Hepatocyte (in vitro differentiated cells): ENCODE measurements at places on chromosomes 16 and 17. TPM values are rescaled to one million over a fixed set of nuclear protein-coding genes. Genes with fewer than 3 reads are reported as not detected.
A peak's percentile ranks its signal among the peaks of the same experiment; 100 is the strongest.

GRCh38 chr16:11283820-11284248 is 2.7 kb upstream of the PRM1 start:
- DNase-seq, result no peak

GRIN2C gene
- not detected in 2 replicates for total RNA-seq

DNA sequence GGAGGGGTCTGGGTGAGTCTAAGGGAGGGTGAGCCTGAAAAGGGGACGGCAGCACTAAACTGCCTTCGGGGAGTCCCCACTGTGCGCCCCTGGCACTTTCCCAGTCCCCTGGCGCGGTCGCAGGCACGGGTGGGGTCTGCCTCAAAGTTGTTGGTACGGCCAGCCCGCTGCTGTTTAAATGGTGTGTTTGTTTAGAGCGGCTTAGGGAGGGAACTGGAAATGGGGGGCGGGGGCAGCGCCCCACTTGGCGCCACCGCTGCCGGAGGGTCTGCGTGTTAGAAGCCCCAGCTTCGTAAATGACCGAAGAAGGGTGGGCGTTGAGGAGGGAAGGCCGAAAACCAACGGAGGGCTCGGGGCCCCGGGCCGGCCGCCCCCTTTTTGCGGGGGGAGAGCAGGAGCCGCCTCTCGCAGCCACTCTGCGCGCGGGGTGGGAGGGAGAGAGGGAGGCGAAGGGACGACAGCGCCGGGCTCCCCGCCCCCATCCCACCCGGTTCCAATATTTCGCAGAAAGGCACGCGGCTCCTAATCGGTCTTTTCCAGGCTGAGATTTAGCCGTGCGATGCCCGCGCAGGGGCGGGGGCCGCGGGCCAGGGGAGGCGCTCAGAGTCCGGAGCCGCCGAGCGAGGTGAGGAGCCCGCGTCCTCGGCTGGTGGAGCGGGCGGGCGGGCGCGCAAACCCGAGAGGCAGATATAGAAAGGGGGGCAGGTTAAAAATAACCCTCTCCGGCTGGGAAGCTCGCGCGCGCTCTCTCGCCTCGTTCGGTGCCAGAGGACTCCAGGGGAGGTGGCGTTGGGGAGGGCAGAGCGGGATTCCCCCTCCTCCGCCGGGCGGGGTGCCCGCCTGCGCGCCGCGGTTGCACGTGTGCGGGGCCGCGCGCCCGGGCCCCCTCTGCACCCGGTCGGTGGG is 54.9 kb downstream of the SREBF1 start:
- peak; percentile 83 for DNase-seq

GRCh38 chr16:77738706-77739558 is 16.6 kb downstream of the NUDT7 start:
- DNase-seq, result no peak

OR2C1 gene
- not detected in 2 replicates for total RNA-seq

DNA sequence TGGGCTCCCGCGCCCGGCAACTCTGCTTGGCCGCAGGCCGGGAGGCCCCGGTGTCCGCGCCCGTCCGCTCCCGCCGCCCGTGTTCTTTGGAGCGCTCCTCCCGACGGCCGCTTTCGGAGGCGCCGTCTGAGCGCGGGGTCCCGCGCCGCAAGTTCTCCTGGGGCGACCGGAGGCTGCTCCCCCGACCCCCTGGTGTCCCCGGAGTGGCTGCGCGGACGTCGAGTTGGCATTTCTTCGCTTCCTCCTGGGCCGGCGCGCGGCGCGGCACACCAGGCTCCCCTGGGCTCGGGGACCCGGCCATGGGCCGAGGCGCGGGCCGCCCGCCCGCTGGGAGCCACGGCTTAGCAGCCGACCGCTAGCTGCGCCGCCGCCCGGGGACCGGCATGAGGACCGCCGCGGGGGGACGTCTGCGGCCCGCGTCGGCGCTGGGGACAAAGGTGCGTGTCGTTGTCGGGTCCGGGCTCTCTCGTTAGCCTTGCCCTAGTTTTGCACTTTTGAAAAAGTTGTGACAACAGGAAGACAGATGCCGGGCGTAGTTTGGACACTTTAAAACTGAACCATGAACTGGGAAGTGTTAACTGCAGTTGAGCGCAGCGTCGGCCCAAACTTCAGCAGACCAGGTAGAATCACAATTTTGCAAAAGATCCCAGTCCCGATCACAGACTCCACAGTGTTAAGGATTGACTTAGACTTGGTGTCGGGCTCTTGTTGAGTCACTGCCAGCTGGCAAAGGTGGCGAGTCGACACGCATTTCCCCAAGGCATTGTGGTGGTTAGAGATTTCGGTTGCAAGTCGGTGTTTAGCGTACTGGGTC is 700 bp downstream of the UBN1 start:
- peak; percentile 66 for DNase-seq

C17orf50 gene
- total RNA-seq, result not detected in 2 replicates

DNA sequence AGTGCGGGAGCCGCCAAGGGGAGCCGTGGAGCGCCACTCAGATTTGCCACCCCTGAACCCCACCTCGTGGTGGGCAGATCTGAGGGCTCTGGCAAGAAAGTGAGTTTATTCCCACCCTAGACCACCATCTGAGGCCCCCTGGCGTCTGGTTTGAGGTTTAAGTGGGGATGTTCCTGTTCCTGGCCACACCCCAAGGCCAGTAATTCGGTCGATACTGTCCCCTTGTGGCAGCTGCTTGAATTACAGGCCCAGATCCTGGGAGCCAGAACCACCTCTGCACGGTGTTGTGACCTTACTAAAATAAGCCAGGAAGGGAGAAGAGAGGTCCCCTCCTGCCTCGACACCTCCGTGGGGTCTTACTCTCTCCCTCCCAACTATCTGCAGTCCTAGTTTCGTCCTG is 3.3 kb upstream of the LAT start:
- no peak for DNase-seq

TPSD1 gene
- not detected in 2 replicates for total RNA-seq

SLC5A10 gene
- total RNA-seq, result not detected in 2 replicates

- no peak for DNase-seq
Measured at GRCh38 chr17:83053021-83053681, 26.3 kb upstream of the METRNL start.

DNA sequence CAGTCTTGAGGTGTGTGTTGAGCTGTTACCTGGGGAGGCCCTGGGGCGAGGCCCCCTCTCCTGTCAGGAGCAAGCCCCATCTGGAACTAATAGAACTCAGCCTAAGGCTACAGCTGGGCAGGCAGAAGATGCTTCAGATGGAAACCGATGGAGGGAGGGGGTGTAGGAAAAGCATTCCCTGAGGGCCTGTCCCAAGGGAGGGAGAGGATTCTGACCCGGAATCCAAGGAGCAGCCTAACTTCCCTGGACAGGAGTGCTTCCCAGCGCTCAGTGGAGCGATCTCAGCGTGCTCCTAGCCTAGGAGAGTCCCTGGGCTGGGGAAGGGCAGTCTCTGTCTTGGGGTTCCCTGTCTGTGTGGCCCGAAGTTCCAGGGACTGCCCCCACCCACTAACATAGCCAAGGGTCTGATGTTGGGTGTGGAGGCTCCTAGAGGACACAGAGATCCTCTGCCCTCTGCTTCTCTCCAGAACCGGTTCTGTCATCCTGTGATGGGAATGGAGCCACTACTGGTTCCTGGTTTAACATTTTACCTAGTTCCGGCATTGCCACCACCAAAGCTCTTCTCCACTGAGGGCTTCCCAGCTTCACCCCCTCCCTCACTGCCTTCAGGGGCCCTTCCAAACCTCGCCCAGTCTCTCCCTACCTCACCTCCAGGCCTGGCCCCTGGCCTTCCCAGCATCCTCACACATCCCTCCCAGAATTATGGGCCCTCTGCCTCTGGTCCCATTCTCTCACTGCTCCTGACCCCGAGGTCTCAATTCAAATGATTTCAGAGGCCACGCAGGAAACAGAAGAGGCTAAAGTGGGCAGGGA is 58.7 kb downstream of the RTN4RL1 start:
- no peak for DNase-seq

CDYL2 gene
- 11.6 and 12.2 TPM in 2 replicates for total RNA-seq

DNA sequence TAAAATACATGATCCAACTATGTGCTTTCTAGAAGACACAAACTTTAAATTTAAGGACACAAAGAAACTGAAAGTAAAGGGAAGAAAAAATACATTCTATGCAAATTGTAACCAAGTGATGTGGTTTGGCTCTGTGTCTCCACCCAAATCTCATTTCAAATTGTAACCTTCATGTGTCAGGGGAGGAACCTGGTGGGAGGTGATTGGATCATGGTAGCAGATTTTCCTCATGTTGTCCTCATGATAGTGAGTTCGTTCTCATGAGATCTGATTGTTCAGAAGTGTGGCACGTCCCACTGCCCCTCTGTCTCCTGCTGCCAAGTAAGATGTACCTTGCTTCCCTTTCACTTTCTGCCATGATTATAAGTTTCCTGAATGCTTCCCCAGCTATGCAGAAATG is 15.0 kb downstream of the OR1A1 start:
- no peak for DNase-seq

DNA sequence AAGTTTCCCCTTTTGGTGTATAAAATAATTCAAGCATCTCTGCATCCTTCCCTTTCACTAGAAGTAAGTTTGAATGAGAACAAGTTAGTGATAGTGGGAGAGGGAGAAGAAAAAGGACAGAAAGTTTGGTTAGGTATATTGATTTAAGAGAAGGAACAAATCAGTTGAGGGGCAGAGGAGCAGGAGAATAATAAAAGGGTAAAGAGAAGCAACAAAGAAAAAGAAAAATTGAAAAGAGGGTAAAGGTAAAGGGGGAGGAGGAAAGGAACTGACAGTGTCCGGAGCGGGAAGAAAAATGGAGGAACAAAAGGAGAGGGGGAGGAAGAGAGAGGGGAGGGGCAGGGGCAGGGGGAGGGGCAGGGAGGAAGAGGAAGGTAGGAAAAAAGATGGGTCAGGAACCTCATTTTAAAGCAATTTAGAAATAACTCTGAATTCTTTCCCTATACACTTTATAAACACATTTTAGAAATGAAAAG is 6.3 kb upstream of the IGF2BP1 start:
- no peak for DNase-seq

DNA sequence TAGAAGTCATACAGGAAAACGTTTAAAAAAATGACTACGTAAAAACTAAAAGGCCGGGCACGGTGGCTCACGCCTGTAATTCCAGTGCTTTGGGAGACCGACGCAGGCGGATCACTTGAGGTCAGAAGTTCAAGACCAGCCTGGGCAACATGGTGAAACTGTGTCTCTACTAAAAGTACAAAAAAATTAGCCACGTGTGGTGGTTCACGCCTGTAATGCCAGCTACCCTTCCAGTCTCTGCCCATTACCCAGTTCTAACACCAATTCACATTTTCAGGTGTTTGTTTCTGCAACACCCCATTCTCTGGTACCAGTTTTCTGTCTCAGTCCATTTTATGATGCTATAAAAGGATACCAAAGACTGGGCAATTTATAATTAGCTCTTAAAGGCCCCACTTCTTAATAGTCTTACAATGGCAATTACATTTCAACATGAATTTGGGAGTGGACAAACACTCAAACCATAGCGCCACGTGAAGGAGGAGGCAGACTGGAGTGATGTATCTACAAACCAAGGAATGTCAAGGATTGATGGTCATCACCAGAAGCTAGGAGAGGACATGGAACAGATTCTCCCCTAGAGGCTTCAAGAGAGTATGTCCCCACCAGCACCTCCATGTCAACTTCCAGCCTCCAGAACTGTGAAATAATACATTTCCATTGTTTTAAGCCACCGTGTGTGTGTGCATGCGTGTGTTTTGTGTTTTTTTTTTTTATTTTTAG is 791 bp upstream of the C17orf75 start:
- DNase-seq, result no peak

GRCh38 chr17:11001651-11002050 is 163.8 kb upstream of the PIRT start:
- DNase-seq, result no peak
